Activated CD4-positive, CD25-positive, alpha-beta regulatory T cell treated with anti-CD3 and anti-CD28 coated beads, Interleukin-2, amount 50 U/mL, for 72 hours (primary cell): ENCODE measurements at places on chromosomes 2 and 18.
A peak's percentile ranks its signal among the peaks of the same experiment; 100 is the strongest.

GRCh38 chr2:68282811-68283418 is 30.6 kb upstream of the PPP3R1 start:
- no peak for DNase-seq

GRCh38 chr2:170820757-170821530 is 4.3 kb downstream of the GAD1 start:
- no peak for DNase-seq

- DNase-seq = no peak
Measured at GRCh38 chr2:167875529-167875928, 371.9 kb downstream of the STK39 start.

GRCh38 chr2:127358044-127358443 is 29.7 kb downstream of the MAP3K2 start:
- DNase-seq = no peak

- peak; percentile 69 for DNase-seq
Measured at GRCh38 chr2:234446404-234447076, 50.3 kb downstream of the ARL4C start.

- no peak for DNase-seq
Measured at GRCh38 chr18:54883816-54884604, 55.7 kb downstream of the RAB27B start.

- DNase-seq = no peak
Measured at GRCh38 chr2:47657886-47658489, 125.0 kb upstream of the MSH6 start.

DNA sequence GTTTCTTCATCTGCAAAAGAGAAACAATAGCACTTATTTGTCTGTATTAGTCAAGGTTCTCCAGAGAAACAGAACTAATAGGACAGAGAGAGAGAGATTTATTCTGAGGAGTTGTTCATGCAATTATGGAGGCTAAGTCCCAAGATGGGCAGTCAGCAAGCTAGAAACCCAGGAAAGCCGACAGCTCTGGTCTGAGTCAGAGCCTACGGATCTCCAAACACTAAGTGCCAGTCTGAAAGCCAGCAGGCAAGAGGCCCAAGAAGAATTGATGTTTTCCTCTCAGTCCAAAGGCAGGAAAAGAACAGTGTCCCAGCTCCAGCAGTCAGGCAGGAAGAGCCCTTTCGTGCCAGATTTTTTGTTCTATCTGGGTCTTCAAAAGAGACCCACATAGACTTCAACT is 36.5 kb upstream of the SLC66A3 start:
- DNase-seq = no peak

DNA sequence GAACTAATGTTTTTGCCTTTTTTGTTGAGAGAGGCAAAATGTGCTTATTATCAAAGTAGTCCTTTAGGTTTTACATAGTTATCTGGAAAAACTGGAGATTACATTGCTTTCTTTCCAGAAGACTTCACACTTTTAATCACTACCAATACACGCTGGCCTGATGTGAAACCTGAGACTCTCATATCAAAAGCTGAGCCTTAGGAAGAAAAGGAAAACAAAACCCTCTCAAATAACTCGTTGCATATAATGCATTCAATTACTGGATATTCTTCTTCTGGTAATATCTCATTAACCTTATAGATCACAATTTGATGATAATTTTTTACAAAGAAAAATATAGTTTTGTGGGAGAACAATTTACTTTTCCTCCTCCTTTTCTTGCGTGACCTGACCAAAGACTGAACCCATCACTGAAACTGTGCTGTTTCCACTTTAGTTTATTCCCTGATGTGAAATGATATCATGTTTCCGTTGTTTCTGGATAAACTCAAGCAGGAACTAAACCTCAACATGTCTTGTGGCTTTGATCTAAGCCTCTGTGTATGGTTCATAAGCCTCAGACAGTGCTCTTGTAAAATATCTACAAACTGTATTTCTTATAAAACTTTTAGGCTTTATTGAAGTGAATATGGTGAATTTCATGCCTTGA is 332.4 kb downstream of the GULP1 start:
- no peak for DNase-seq

DNA sequence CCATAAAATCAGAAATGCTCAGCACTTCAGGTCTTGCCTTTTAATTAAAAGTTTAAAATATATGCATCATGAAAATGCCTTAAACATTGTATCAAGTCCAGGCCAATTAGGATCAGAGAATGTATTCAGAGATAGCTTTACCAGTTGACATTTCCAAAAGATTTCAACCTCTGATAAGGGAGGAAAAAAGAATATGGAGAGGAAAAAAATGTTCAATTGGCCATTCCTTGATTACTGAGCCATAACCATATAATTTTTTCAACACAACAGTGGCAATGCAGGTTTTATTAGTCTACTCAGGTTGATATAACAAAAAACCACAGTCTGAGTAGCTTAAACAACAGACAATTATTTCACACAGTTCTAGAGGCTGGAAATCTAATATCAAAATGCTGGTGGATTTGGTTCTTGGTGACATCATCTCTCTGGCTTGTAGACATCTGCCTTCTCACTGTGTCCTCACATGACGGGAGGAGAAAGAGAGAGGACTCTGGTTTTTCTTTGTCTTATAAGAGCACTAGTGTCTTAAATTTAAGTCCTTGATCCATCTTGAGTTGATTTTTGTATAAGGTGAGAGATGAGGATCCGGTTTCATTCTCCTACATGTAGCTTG is 111.9 kb downstream of the IRS1 start:
- DNase-seq = no peak

GRCh38 chr2:9815076-9815475 is 28.2 kb upstream of the TAF1B start:
- DNase-seq = no peak

- no peak for DNase-seq
Measured at GRCh38 chr2:453132-453531, 165.2 kb upstream of the ALKAL2 start.

DNA sequence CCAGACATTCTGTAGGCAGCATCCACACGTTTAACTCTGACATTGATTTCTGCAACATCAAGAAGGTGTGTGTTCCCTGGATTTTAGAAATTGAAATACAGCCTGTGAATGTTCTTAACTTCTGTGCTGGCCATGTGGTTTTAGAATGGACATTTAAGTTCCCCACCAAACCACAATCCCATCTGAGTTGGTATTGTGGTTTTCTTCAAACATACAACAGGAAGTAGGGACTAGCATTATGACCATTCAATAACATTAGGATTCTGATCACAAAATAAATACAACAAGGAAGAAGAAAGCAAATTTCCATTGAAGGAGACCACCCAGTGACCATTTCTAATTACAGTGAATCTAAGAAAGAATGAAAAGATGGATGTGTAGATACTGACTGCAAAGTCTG is 51.2 kb downstream of the MAP3K20 start:
- no peak for DNase-seq

GRCh38 chr2:189096769-189097447 is 82.7 kb downstream of the COL5A2 start:
- DNase-seq = no peak

DNA sequence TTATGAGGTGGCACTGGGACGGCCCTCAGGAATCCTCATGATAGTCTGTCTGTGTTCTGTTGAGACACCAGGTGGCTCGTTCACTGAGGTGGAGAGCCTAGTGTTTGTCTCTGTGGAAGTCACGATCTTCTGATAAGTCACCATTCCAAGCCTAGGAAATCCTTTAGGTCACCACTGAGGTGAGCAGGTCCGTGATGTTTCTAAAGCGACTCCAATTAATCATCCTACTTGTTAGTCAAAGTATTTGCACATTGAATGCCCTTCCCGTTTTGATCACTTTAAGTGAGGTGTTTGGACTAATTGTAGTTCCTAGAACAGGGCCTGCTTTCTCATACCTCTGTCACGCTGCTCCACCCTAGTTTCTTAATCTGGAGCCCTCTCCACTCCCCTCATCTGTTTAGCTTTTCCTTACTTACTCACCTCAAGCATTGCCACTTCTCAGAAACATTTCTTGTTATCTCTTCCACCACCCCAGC is 28.0 kb upstream of the DSG3 start:
- no peak for DNase-seq

GRCh38 chr2:162317861-162318327 is 590 bp downstream of the IFIH1 start:
- peak; percentile 48 for DNase-seq

GRCh38 chr2:115161081-115161770 is 718.8 kb downstream of the DPP10 start:
- no peak for DNase-seq

- no peak for DNase-seq
Measured at GRCh38 chr2:170396799-170397459, 219.0 kb downstream of the MYO3B start.
